Heart left ventricle (tissue), 16 donors: ENCODE measurements at places on chromosomes 2 and 18. TPM values are rescaled to one million over a fixed set of nuclear protein-coding genes. Genes with fewer than 3 reads are reported as not detected.

DNA sequence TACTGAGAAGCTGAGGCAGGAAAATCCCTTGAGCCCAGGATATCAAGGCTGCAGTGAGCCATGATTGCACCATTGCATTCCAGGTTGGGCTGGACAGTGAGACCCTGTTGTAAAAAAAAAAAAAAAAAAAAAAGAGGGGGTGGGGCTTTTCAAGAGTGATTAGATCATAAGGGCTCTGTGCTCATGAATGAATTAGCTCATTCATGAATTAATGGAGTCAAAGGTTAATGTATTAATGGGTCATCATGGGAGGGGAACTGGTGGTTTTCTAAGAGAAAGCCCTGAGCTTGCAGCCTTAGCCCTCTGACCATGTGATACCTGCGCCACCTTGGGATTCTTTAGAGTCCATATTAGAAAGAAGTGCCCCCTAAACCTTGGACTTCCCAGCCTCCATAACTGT, 4.5 kb downstream of the SLC19A3 start:
- no peak for DNase-seq

DNA sequence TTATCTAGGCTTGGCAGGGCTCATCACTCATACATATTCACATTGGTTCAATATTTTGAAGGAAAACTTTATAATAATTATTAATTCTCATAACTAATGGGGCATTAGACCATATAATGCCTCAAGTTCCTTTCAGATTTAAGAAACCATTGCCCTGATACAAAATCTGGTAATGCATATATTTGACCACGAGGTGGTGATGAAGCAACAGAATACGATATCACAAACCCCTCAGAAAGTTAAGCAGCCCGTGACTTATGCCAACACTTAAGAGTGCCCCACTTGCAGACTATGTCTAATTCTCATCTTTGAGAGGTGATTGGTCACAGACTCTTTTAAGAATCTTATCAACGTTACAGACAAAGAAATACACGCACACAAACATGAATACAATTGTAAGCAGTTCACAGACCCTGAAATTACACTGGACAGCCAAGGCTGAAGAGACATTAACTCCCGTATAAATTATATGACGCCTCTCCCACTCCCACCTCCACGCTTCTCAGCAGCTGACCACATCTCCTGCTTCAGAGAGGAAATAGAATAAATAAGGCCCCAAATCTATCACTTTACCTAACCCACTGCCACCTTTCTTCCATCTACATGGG, 20.7 kb upstream of the DNAH6 start:
- DNase-seq, result no peak

GRCh38 chr2:16653799-16654198, 11.8 kb downstream of the CYRIA start:
- no peak for DNase-seq

DNA sequence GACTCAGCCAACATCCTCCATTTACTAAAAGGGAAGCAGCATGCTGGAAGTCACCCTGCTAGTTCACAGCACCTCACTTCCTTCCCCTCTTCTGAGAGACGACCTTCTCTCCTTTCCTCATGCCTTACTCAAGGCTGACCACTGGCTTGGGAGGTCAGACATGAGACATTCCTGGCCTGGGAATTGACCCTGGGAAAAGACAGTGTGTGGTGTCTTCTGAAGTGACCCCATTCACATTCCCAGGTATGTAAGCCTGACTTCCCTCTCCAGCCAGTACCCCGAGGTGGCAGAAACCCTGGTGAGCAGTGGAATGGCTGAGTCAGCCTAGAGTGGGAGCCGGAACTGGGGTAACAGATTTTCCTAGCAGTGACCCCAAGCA, 92.4 kb downstream of the PLB1 start:
- DNase-seq, result no peak

DNA sequence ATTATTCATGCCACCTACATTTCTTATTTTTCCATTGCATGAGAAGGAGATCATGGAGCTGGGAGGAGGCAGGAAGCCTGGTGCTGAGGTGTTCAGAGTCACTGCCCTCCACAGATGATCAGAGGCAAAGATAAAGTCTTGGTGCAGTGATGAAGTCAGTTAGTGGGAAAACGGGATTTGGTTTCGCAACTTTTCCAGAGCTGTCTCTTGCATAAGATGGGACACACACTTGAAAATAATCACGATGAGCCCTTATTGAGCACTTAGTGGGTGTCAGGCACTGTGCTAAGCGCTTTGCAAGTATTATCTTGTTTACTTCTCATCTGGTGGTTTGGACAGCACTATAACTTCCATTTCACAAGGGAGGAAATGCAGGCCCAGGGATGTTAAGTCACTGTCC, 222.1 kb upstream of the SMAD2 start:
- no peak for DNase-seq

DNA sequence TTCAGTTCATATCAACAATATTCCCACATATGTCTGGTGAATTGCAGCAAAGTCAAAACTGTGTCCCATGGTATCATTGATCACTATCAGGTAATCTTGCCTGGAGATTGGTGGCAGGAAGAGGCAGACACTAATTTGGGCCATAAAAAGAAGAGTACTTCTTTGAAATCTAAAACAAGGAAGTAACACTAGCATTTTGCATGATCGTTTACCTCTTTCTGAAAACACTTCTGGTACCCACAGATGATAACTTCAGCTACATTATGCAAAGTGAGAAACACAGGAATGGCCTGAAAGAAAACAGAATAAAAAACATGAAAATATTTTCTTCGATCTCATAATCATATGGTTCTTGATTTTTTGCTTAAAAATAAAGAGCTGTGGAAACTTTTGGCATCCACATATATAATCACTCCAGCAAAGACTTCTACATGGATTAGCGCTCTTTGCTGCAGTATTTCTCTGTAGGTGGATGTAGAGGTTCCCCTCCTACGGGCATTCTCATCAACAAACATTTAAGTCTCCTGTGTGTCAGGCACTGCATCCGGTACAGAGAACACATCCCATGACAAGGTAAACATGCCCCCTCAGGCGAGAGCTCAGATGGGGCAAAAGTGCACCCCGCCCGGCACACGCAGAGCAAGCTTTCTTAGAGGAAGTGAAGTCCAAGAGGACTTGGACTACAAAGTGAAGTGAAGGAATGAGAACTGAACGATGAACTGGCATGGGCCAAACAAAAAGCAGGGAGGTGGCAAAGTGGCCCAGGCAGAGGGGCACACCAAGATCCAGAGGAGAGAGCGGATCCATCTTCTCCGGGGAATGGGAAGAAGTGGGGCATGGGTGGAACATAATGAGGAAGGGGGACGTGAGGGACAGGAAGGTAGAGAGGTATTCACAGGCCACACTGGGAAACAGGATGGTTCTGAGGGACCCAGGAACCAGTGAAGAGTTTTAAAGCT, 68.0 kb upstream of the RIOK3 start:
- DNase-seq, result no peak

DNA sequence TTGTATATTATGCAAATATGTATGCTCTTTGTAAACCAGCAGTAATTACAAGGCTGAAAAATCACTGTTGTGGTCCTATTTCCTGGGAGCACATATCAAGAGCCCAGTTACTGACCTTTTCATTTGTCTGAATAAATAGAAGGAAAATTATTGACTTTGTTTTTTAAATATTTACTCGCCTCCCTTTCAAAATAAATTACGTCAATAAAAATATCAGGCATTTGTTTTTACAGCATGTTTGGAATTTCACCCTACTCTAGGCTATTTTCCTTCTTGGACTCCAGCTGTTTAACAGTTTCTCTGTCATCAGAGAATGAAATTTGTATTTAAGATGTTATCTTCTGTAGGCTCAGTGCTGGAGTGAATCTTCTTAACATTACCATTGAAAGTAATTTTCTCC, 59.9 kb upstream of the LRATD1 start:
- no peak for DNase-seq

GRCh38 chr2:6443061-6443823, 422.5 kb downstream of the CMPK2 start:
- DNase-seq, result no peak

DNA sequence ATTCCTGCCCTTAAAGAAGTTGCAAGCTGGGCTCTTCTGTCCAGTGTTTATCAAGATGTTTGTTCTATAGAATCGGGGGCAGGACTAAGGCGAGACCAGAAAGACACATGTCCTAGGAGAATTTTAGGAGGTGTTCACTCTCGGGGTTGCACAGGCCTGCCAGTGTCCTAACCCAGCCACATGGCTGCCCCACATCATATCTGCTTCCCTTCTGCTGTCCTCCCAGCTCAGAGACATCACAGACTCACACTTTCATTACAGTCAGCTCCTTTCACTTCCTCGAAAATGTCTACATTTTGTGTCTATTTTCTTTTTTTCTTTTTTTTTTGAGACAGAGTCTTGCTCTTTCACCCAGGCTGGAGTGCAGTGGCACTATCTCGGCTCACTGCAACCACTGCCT, 10.7 kb upstream of the MRO start:
- DNase-seq, result no peak

GRCh38 chr2:223470602-223471001, 131.6 kb downstream of the SCG2 start:
- DNase-seq, result no peak

GRCh38 chr2:195656161-195656858, 716 bp upstream of the SLC39A10 start:
- DNase-seq, result no peak

GRCh38 chr2:37784071-37784758, 112.8 kb upstream of the CDC42EP3 start:
- DNase-seq, result no peak

- DNase-seq, result no peak
Measured at GRCh38 chr2:196598846-196599245, 40.7 kb upstream of the CCDC150 start.

- DNase-seq, result no peak
Measured at GRCh38 chr2:24511894-24512293, 20.8 kb downstream of the NCOA1 start.

DNA sequence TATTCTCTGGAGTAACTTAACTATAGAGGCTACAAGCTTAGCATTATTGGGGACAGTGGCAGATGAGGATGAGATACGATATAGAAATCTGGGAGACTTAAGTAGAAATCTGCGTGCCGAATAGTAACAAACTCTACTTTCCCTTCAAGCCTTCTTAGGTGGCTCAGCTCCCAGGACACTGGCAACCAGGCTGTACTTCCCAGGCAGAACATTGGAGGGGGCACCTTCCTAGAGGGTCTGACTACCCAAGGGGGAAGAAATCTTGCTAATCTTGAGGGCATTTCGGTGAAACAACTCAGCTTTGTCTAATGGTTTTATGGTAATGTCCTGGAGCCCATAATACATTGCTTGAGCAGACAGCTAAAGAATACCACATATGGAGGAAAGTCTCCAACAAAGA, 126.2 kb upstream of the DTNA start:
- no peak for DNase-seq

DNA sequence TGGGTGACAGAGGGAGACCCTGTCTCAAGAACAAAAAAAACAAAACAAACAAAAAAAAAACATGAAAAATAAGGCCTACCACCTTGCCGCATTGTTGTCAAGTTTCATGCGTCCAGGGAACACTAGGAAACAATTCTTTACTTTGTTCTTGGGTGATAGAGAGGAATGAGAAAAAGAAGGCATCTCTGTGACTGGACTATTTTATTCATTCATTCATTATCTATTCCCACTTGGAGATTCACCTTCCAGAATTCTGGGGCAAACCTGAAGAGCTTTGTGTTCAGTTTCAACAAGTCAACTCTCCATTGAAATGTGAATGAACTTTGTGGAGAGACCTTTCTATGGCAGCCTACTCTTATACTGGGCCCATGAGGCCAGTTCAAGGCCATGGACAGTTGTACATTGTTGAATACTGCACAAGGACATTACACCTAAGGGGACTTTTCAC, 88.5 kb upstream of the NDUFV2 start:
- DNase-seq, result no peak

- DNase-seq, result no peak
Measured at GRCh38 chr2:105875241-105875640, 130.5 kb downstream of the NCK2 start.

DNA sequence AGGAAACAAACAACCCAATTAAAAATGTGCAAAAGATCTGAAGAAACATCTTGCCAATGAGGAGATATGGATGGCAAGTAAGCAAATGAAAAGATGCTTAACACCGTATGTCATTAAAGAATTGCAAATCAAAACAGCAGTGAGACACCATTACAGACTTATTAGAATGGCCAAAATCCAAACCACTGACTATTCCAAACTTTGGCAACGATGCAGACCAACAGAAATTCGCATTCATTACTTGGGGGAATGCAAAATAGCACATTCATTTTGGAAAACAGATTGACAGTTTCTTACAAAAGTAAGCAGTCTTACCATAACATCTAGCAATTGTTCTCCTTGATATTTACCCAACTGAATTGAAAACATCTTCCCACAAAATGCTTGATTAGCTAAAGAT, 1118.7 kb downstream of the SUCLG1 start:
- no peak for DNase-seq

- DNase-seq, result no peak
Measured at GRCh38 chr2:186099826-186100225, 361.2 kb downstream of the FSIP2 start.

DNA sequence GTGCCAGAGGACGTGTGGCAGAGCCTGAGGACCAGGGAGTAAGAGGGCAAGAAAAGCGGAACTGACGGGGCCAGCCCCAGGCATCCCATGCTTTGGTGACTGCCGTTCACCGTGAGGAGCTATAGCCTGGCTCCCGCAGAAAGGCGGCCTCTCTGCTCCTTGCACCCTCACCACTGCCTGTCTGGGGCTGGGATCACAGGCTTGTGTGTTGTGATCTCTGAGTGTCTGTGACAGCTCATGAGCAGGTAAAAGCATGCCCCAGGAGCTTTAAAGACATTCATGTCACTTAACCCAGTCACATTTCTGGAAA, 266.8 kb upstream of the RAB6C start:
- DNase-seq, result no peak

- no peak for DNase-seq
Measured at GRCh38 chr2:65161551-65162100, 31.7 kb upstream of the RAB1A start.

DNA sequence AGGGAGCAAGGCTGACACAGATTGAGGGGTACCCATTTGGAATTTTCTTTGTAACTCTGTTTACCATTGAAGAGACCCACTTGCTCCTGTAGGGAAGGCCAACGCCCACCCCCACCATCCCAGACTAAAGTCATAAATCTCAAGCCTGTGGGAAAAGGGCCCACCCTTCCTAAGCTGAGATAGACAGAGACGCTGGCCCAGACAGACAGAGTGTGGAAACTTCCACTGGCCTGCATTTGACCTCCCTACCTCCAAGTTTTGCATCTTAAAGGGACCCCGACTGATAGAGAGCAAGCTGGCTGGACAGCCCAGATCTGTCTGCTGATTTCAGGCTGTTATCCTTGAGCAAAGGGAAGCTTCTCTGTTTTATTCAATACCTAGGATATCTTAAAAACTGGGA, 48.2 kb upstream of the SLC14A2 start:
- DNase-seq, result no peak

Gene PTH2R
- total RNA-seq, result not detected

Gene LRPPRC
- total RNA-seq, result 116 TPM

Gene LRP1B
- total RNA-seq, result 0.16 TPM

Gene ABCG5
- not detected for total RNA-seq

Gene RGPD3
- total RNA-seq, result 0.05 TPM

Gene GRB14
- total RNA-seq, result 12.0 TPM

Gene ALK
- 0.08 TPM for total RNA-seq

Gene DSEL
- total RNA-seq, result 3.4 TPM

Gene MYOM1
- 733 TPM for total RNA-seq

Gene SNX17
- 85.7 TPM for total RNA-seq

Gene SPP2
- not detected for total RNA-seq

Gene UNC80
- not detected for total RNA-seq

Gene ASXL3
- total RNA-seq, result 4.5 TPM

Gene IL1B
- 1.1 TPM for total RNA-seq

Gene EPAS1
- 216 TPM for total RNA-seq

Gene GAL3ST2
- total RNA-seq, result not detected

Gene SERPINB4
- total RNA-seq, result not detected

Gene FBLN7
- 1.7 TPM for total RNA-seq

Gene DPYSL5
- not detected for total RNA-seq

Gene CACNB4
- total RNA-seq, result 1.5 TPM
